AML-193 (cell line): ENCODE measurements at places on chromosomes 1 and 21.
A peak's percentile ranks its signal among the peaks of the same experiment; 100 is the strongest.

DNA sequence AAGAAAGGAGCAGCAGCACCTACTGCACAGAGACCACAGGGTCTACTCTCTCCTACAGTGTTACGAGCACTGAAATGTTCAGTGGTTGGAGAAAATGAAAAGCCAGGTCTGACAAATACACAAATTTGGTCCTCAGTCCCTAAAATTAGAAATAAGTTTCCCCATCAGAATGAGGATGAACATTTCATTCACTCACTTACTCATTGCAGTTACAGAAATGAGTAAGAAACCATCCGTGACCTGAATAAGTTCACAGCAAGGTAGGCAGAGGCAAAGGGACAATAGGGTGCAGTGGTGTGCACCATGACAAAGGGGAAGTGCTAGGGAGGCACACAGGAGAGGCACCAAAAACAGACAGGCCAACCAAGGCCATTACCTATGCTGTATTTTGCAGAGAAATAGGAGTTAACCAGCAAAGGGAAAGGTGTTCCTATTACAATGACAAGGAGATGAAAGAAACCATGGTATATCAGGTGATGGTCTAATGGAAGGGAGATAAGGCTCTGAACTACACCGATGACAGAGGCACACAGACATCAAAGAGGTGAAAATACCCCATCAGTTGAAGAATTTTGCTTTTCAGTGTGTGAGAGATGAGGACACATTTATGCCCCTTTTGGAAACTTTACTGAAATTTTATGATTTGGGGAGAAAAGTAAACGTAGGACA, 29.4 kb downstream of the VAV3 start:
- no peak for DNase-seq

GRCh38 chr21:34766862-34767261, 98.1 kb downstream of the CLIC6 start:
- no peak for DNase-seq

- no peak for DNase-seq
These were observed at the start of gene SMG7 for GRCh38 chr1:183472488-183473216. SMG7 (plus strand) TSS chr1:183472499; CDS start chr1:183472621, 122 bp downstream.

DNA sequence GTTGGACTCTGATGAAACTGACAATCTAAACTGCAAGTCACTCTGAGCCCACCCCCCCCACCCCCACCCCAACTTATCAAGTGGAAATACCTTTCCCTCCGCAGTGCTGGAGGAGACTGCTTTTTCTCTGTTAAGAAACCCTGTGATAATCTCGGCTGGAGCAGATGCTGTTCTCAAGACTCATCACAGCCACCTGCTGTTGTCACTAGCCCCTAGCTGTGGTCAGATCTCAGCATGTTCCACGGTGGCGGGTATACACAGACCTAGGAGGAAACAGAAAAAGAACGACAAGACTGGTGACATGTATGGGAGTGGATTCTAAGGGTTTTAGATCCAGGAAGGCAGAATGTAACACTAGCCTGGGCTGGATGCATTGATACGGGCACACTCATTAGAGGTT, 2.3 kb downstream of the ACTL8 start:
- no peak for DNase-seq

DNA sequence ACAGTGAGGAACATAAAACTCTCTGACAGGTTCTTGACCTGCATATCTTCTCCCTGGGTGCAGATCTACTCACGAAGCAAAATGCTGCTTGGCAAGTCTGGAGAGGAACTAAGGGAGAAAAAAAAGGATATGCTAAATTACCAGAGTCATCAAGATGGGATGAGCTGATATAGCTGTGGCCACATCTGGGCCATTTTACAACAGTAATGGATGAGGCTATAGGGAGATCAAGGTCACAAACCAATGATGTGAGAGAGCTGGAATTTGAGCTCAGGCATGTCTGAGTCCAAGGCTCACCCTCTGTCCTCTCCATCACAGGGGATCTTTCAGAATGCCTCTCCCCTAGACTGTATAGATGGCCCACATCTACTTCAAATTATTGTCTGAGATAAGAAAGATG, 26.2 kb downstream of the ZMYND12 start:
- no peak for DNase-seq

GRCh38 chr1:36784147-36784859, 250.0 kb downstream of the GRIK3 start:
- no peak for DNase-seq

DNA sequence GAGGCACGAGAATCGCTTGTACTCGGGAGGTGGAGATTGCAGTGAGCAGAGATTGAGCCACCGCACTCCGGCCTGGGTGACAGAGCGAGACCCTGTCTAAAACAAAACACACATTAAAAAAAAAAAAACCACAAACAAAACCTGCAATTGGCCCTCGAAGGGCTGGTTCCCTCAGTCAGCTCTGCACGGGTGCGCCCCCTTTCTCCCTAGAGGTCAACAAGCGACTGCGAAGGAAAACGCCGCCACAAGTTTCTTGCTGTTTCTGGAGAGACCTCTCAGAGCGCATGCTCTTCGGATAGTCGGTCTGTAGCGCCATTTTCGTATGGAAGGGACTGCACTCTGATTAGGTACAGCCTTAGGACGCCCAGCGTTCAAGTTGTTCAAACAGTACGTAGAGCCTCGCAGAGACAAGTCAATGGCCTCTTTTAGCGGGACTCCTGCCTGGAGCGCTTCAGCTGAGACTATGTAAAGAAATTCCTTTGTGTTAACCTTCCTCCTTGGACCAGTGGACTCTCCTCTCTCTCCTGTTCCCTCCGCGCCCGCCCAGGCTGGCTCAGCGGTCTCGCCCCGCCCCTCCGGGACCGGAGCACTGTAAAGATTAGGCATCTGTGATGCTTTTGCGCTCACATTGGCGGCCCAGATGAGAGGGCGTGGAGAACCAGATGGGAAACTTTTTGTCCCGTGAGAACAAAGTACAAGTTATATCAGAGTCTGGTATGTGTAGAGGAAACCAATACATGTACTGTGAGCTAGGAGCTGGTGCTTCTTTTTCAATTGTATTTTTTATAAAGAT, 1.0 kb upstream of the CDC14A start:
- peak; percentile 95 for DNase-seq

- no peak for DNase-seq
These were observed 98.5 kb downstream of the MRPL37 start for GRCh38 chr1:54298284-54299033.

DNA sequence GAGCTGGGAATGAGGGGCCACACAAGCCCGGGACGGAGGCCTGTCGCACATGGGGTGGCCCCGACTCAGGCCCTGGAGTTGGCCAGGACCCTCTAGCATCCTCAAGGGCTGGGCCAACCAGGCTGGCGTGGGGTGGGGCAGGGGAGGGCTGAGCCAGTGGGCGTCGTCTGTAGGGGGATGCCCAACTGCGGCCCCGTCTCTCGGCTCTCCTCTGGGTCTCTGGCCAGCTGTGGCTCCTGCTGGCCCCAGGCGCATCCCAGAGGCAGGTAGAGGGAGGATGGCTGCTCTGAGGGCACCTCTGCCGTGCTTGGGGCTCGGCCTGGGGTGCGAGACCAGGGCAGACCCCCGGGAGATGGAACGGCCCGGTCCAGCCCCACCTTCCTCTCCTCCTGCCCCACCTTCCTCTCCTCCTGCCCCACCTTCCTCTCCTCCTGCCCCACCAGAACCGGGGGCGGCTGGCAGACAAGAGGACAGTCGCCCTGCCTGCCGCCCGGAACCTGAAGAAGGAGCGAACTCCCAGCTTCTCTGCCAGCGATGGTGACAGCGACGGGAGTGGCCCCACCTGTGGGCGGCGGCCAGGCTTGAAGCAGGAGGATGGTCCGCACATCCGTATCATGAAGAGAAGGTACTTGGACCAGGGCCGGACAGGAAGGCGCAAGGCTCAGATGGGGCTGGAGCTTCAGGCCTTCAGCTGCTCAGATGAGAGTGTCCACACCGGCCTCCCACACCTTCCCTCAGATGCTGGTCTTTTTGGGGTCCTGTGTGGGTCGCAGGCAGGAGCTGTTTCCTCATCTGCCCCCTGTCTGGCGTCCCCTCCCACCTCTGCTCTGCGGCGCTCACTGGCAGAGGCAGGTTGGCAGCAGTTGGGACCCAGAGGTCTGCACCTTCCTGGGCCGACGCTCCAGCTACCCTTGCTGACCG, 6.2 kb downstream of the SAMD11 start:
- no peak for DNase-seq

DNA sequence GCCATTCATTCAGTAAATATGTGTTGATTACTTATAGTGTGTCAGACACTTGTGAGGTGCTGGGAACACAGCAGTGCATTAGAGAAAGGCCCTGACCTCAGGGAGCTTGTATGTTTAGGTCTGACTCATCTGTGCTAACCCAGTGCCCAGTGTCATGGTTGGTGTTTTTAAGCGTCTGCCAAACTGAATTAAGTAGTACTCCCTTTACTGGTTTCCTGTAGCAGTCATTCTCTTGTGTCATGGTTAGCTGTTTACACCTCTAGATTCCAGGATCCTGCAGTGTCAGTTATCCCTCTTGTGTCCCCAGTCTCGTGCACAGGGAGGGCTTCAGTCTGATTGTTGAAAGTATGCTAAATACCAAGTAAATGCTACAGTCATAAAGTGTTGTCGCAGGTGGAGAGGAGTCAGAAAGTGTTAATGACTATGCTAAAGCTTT, 14.2 kb downstream of the UCK2 start:
- DNase-seq, result no peak

GRCh38 chr21:38567335-38567969, 69.2 kb upstream of the ERG start:
- DNase-seq, result no peak

- no peak for DNase-seq
These were observed 176.2 kb downstream of the ROR1 start for GRCh38 chr1:63950023-63950422.

- no peak for DNase-seq
These were observed 147.4 kb downstream of the TENT5C start for GRCh38 chr1:117753232-117753631.

GRCh38 chr21:42063191-42063570, 7.9 kb upstream of the UMODL1 start:
- DNase-seq, result no peak

DNA sequence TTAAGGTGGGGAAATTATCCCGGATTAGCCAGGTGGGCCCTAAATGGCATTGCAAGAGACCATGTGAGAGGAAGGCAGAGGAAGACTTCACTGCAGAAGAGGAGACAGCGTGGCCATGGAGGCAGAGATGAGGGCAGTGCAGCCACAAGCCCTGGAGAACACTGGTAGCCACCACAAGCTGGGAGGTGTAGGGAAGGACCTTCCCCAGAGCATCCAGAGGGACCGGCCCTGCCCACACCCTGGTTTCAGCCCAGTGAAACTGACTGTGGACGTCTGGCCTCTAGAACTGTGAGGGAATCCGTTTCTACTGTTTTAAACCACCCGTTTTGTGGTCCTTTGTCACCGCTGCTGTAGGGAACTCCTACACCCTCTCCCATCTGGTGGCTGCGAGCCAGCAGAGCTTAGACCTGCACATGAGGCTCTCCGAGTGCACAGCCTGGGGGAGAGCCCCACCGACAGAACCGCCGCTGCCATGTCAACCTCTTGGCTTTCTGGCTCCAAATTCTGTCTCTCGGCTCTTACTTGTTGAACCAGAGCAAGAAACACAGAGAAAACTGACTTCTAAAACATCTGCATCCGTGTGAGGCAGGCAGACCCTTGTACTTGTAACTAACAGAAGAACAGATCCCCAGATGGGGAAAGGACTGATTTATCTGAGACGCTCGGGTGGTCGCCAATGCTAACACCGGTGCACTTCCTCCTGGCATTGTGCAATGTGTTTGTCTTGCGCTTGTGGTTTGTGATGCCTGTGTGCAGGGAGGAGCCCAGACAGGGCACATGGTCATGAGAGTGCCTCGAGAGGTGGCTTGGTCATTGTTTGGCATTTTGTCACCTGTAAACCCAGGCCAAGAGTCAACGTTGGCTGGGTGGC, 90.8 kb upstream of the TMPRSS2 start:
- no peak for DNase-seq

DNA sequence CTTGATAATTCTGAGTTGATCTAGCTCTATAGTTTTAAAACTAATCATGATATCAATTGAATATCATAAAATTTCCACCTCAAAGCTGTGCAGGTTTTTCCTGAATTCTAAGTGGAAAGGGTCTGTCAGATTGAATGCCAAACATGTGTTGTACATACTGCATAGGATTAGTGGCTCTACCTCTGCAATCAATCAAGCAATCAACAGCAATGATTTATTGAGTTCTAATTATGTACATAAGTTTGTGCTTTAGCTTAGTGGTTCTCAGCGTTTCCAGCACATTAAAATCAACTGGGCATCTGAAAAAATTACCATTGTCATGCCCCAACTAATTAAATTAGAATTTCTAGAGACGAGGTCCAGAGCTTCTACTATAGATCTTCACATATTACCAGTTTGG, 251.5 kb downstream of the BACH1 start:
- no peak for DNase-seq

- DNase-seq, result no peak
These were observed 919 bp upstream of the CELSR2 start for GRCh38 chr1:109248444-109248796.

DNA sequence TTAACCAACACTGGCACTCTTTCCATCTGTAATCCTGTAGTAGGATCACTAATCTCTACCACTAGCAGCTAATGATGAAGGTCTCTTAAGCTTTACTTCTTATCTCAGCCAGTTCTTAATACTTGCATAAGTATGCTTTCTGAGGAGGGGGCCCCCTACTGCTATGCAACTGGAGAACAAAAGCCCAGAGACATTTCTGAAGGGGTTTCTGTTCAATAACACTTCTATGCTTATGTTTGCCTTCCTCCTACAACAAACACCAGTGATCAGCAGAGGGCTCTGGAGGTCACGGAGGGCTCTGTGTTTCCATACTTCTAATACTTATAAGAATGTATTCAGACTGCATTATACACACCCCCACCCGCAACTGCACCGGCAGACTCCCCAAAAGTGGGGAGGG, 215.8 kb downstream of the BARHL2 start:
- DNase-seq, result no peak

- no peak for DNase-seq
These were observed 13.6 kb downstream of the STYXL2 start for GRCh38 chr1:167107456-167107855.

- peak; percentile 16 for DNase-seq
These were observed 76.4 kb upstream of the DNAH14 start for GRCh38 chr1:224852901-224853568.

GRCh38 chr1:2415801-2416208, 3.4 kb upstream of the PEX10 start:
- DNase-seq, result no peak

DNA sequence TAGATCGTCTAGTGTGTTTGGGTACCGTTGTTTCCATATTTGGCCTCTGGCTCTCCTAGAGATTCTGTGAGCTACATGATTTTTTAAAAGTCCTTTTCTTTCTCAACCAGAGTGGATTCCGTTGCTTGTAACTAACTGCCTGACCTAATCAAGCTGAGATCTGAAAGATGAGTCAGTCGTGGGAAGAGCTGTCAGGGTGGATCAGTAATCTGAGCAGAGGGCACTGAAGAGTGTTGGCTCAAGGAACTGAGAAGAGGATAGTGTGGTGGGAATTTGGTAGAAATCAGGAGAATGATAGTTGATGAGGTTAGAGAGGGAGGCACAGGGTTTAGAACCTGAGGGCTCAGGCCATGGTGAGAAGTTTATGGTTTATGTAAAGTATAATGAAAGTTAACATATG, 52.2 kb downstream of the TRAF5 start:
- DNase-seq, result no peak

DNA sequence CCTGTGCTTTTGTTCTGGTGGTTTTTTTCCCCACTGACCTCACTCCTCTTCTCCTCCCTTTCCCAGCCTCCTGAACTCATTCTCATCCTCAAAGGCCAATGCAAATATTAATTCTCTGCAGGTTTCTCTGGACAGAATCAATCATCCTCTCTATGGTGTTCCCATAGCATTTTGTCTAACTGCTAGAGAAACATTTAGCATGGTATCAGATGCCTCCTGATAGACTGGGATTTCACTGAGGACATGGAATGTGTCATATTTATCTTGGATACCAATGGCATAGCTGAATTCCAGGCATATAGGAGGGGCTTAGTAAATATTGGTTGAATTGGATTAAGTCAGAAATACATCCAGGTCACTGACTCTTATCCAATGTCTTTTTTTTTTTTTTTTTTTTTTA, 46.1 kb upstream of the SRP9 start:
- DNase-seq, result no peak
